ENCODE measurements at places on chromosomes 13 and 19.

DNA sequence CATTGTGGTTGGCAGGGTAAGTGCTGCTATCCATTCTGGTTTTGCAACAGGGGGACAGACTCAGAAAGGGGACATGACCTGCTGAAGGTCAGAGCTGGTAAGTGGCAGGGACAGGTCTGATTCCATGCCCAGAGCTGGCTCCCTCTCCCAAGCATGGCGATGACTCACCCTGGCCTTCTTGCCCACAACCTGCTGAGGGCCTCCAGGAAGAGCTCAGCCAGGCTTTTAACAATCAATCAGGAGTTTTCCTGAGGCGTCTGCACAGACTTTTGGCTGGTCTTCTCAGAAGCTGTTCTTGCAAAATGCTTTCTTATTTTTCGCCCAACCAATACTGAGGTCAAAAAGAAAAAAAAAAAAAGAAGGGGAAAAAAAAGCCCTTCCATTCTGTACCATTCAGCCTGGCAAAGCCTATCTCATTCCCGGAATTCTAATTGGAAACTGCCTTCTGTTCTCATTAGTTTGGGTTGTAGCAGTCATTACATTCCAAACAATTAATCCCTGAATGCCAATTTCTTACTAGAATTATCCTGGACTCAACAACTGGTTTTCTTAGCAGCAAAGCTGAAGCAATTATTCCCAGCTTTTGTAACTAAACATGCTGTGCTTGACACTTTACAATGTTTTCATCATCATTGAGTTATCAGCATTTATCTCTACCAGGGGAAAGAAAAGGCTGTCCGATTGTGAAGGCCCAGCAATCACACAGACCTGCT is 17.7 kb downstream of the SIAH3 start:
- no peak for DNase-seq

DNA sequence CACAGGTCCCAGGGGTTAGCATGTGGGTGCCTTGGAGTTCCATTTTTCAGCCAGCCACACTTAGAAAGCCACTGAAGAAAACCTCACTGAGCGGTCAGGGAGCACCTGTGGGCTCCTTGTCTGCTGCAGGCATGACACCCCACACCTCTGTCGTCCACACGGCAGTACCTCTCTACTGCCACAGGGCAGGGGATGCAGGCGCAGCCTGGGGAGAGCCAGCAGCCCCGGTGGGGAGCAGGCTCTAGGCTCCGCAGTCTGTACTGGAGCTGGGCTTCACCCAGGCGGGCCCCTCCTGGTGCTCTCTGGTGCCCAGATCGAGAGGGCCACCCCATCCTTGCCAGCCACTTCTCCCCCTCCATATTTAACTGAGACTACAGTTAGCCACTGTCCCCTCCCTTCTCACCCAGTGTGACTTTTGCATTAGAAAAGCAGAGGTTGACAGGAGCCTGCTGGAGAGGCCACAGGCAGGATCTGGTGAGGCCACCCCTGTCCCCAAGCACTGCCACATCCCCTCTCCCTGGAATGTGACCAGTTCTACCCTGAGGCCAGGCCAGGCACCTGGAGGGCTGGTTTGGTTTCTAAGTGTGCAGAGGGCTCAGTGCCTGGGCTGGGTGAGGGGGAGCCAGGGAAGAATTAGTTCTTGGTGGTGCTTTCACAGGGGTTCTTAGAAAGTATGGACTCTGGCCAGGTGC is 104.4 kb downstream of the KDM4B start:
- DNase-seq = no peak

DNA sequence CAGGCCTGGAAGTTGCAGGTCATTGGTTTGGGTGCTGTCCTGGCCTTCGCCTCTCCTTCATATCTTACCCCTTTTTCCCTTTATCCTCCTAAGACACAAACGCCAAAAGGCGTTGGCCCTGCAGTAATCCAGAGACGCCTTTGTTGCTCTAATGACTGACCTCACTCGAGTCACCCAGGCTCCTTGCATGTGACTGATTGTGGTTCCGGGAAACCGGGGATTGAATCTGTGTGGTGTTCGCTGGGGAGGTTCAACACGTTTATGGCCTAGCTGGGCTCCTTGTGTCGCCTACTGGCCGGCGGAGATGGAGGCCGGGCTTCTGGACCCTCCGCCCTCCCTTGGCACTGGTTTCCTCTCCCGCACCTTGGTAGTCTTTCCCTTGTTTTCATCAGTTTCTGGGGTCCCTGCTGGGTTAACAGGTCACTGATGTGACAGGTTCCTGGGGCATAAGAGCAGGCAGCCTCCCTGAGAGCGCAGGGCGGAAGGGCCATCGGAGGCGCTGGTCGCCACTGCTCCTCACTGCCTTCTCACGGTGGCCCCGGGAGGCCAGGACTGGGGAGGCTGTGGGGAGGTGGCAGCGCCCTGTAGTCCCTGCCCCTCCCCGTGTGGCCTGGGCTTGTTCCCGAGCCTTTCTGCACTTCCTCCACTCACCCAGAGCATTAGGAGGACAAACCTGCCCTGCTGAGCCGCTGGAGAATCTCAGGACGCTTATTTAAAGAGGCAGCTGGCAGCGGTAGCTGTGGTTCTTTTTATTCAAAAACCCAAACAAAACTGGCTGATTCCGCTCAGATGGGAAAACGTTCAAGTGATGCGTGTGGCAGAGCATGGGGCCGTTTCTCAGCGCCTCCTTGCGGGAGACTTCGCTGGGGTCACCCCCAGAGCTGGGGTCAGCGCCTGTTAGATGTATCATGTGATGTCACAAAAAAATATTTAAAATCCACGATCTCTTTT is 18.1 kb upstream of the NDUFS7 start:
- DNase-seq = no peak

DNA sequence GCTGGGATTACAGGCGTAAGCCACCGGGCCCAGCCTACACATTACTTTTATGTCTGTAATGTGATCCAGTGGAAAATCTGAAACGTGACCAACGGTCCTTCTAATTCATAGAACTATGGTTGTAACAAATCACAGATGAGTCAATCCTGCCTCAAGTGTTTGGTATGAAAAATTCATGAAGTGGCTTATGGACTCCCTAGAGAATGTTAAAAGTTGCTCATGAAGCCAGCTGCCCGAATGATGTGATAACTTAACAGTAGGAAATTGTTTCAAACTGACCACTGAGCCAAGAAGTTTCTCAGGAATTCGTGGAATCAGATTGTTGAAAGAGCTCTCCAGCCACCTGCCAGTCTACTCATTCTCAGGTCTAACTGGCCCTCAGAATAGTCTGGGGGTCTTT is 59.4 kb upstream of the FARP1 start:
- DNase-seq = no peak

GRCh38 chr13:50030315-50030714 is 15.1 kb downstream of the KCNRG start:
- no peak for DNase-seq

Measured in OCI-LY7 (cell line).